ENCODE measurements at places on chromosomes 5 and 9. TPM values are rescaled to one million over a fixed set of nuclear protein-coding genes. Genes with fewer than 3 reads are reported as not detected.

- H3K4me1 ChIP-seq = no peaks in the 10 kb centered on the region
- no peaks in the 10 kb centered on the region for H3K27me3 ChIP-seq
- H3K27ac ChIP-seq = no peak overlapping the region
- DNase-seq = no peak
Observed at GRCh38 chr9:134548618-134549017, 93.0 kb upstream of the COL5A1 start.

The ENTPD8 gene
- polyA plus RNA-seq = not detected

- no peaks in the 10 kb centered on the region for H3K4me1 ChIP-seq
- no peak overlapping the region for H3K4me3 ChIP-seq
- no peaks in the 10 kb centered on the region for H3K27me3 ChIP-seq
- no peaks in the 10 kb centered on the region for H3K36me3 ChIP-seq
- no peak overlapping the region for H3K27ac ChIP-seq
Observed at GRCh38 chr9:122218071-122218934, 10.5 kb downstream of the LHX6 start.

DNA sequence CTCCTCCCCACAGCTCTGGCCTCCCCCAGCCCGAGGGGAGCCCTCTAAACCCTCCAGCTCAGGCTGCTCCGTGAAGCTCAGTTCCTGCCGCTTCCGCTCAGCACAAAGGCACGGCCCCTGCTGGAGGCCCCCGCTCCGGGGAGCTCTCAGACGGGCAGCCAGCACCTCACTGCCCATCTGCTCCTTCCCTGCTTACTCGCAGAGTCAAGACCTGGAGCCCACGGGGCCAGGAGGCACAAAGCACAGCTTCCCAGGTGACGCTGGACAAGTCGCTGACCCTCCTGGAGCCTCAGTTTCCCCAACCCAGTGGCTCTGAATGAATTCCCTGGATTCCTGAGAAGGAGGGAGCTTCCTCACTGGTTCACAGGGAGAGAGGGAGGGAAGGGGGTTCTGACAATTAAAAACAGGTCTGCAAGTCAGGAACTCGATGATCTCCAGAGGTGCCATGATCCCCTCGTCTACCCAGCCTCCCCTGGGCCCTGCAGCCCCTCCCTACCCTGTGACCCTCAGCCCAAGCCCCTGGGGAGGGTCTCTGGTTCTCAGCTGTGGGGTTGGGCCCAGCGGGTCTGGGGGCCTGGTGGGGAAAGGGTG lies 36.2 kb downstream of the VAV2 start:
- peak; percentile 75 for DNase-seq
- H3K27ac ChIP-seq = no peak overlapping the region
- H3K27me3 ChIP-seq = no peaks in the 10 kb centered on the region
- H3K4me1 ChIP-seq = no peaks in the 10 kb centered on the region

GRCh38 chr5:87949676-87950631 lies 318.7 kb downstream of the TMEM161B start:
- H3K27me3 ChIP-seq = no peaks in the 10 kb centered on the region
- no peak overlapping the region for H3K4me3 ChIP-seq
- H3K4me1 ChIP-seq = no peaks in the 10 kb centered on the region
- H3K36me3 ChIP-seq = no peaks in the 10 kb centered on the region
- DNase-seq = no peak

DNA sequence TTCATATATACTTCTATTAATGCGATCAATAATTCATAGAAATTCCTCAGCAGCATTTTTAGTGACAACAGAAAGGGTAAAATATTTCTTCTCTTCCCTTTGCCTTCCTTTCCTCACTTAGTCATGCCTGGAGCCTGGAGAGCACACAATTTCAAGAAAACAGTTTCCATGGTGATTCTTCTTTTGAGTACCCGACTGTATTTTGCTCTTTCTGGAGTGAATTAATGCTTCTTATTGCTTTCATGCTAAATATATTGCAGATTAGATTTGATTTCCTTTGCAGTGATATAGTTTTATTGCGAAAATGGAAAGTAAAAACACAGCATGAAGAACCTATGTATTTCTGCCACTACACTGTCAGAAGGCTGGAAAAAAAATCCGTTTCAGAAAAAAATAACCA lies 153.5 kb downstream of the PPP2R2B start:
- H3K36me3 ChIP-seq = no peaks in the 10 kb centered on the region
- no peaks in the 10 kb centered on the region for H3K27me3 ChIP-seq
- no peak for DNase-seq
- no peak overlapping the region for H3K27ac ChIP-seq
- H3K4me1 ChIP-seq = peaks cover 5% of the 10 kb centered on the region

GRCh38 chr9:135665795-135666189 lies 2.7 kb downstream of the LCN9 start:
- H3K36me3 ChIP-seq = no peaks in the 10 kb centered on the region
- no peak overlapping the region for H3K4me3 ChIP-seq
- no peak for DNase-seq
- H3K27me3 ChIP-seq = no peaks in the 10 kb centered on the region

- DNase-seq = no peak
- no peak overlapping the region for H3K27ac ChIP-seq
- no peak overlapping the region for H3K4me3 ChIP-seq
- no peaks in the 10 kb centered on the region for H3K4me1 ChIP-seq
Observed at GRCh38 chr9:71710201-71710600, 58.1 kb downstream of the CEMIP2 start.

The TMEM252 gene
- 0.75 TPM for polyA plus RNA-seq

GRCh38 chr5:176400382-176401156 lies 12.0 kb downstream of the HIGD2A start:
- no peak overlapping the region for H3K27ac ChIP-seq
- no peak overlapping the region for H3K4me3 ChIP-seq
- H3K4me1 ChIP-seq = no peaks in the 10 kb centered on the region
- H3K27me3 ChIP-seq = no peaks in the 10 kb centered on the region
- peaks cover 2% of the 10 kb centered on the region for H3K36me3 ChIP-seq

The PCDHGB7 gene
- polyA plus RNA-seq = 2.1 TPM

The FLT4 gene
- polyA plus RNA-seq = 0.13 TPM

The TDRD7 gene
- 10.0 TPM for polyA plus RNA-seq

- H3K4me3 ChIP-seq = peak within 1 kb of the TSS; percentile 31
- no peaks in the 10 kb centered on the region for H3K27me3 ChIP-seq
- DNase-seq = no peak
Observed at GRCh38 chr5:168578538-168579487, at the start of gene PANK3. Gene PANK3, minus strand, starts transcription at chr5:168579368. Its CDS starts 85 bp downstream, at chr5:168579283.

DNA sequence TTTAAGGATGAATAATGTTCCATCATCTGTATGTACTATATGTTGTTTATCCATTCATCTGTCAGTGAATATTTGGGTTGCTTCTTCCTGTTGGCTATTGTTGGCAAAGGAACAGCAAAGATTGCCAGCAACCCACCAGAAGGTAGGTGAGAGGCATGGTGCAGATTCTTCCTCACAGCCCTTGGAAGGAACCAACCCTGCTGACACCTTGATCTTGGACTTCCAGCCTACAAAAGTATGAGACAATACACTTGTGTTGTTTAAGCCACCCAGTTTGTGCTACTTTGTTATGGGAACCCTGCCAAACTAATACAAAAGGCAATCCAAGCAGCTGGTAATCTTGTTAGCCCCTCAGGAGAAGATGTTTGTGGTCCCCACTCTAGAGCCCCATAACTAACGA lies 122.0 kb downstream of the CARTPT start:
- H3K36me3 ChIP-seq = no peaks in the 10 kb centered on the region
- no peaks in the 10 kb centered on the region for H3K4me1 ChIP-seq
- no peak for DNase-seq

The NPR3 gene
- polyA plus RNA-seq = 7.9 TPM

DNA sequence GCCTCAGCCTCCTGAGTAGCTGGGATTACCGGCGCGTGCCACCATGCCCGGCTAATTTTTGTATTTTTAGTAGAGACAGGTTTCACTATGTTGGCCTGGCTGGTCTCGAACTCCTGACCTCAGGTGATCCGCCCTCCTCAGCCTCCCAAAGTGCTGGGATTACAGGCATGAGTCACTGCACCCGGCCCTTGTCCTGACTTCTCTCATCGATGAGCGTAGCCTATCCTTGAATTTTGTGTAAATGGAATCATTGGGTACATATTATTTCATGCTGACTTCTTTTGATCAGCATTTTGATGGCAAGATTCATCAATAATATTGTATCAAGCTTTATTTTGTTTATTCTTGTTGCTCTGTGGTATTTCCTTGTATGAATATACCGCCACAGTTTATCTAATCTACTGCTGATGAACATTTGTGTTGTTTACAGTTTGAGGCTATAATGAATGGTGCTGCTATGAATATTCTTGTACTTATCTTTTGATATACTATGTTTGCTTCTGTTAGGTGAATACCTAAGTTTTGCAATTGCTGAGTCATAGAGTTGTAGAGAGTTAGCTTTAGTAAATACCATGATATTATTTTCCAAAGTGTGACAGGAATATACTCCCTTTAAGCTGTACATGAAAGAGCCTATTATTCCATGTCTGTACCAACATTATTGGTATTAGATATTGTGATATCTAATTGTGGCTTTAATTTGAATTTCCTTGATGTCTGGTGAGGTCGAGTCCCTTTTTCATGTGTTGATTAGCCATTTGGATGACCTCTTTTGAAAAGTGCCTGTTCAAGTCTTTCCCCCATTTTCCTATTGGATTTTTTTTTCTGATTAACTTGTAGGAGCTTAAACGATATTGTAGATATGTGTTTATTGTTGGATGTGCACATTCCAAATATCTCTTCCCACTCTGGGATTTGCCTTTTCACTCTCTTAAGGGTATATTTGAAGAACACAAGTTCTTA lies 107.5 kb downstream of the RGS3 start:
- H3K27me3 ChIP-seq = no peaks in the 10 kb centered on the region
- peaks cover 10% of the 10 kb centered on the region for H3K4me1 ChIP-seq
- no peaks in the 10 kb centered on the region for H3K36me3 ChIP-seq

GRCh38 chr5:122741681-122742080 lies 33.2 kb upstream of the SNX2 start:
- H3K4me3 ChIP-seq = no peak overlapping the region
- H3K27ac ChIP-seq = no peak overlapping the region

The GNA14 gene
- polyA plus RNA-seq = 1.0 TPM

GRCh38 chr5:176846335-176847140 lies 36.2 kb downstream of the UNC5A start:
- DNase-seq = no peak
- H3K27ac ChIP-seq = no peak overlapping the region
- H3K4me1 ChIP-seq = no peaks in the 10 kb centered on the region
- H3K27me3 ChIP-seq = no peaks in the 10 kb centered on the region

GRCh38 chr9:116087751-116088194 lies 65.8 kb upstream of the PAPPA start:
- H3K27me3 ChIP-seq = no peaks in the 10 kb centered on the region
- no peak overlapping the region for H3K4me3 ChIP-seq
- no peaks in the 10 kb centered on the region for H3K36me3 ChIP-seq

- no peaks in the 10 kb centered on the region for H3K27me3 ChIP-seq
- no peak overlapping the region for H3K4me3 ChIP-seq
- H3K4me1 ChIP-seq = no peaks in the 10 kb centered on the region
- no peak overlapping the region for H3K27ac ChIP-seq
- no peaks in the 10 kb centered on the region for H3K36me3 ChIP-seq
Observed at GRCh38 chr5:99386406-99387077, 457.7 kb upstream of the CHD1 start.

DNA sequence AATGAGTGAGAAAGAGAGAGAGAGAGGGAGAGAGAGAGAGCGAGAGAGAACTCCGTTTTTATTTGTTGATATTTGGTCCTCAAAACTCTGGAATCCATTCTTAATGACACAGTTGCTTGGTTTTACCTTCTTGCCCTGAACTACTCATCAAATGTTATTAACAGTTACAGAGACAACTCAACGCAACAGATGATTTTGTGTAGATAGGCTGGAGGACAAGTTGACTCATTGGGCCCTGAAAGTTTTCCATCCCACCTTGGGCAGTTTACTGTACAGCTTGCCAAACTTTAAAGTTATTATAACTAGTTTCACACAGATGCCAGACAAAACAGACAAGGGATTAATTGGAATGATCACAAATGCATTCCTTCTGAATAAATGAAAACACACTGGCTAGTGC lies 339.9 kb downstream of the ARL15 start:
- H3K27ac ChIP-seq = no peak overlapping the region
- no peaks in the 10 kb centered on the region for H3K36me3 ChIP-seq
- no peaks in the 10 kb centered on the region for H3K27me3 ChIP-seq
- DNase-seq = no peak
- H3K4me3 ChIP-seq = no peak overlapping the region

DNA sequence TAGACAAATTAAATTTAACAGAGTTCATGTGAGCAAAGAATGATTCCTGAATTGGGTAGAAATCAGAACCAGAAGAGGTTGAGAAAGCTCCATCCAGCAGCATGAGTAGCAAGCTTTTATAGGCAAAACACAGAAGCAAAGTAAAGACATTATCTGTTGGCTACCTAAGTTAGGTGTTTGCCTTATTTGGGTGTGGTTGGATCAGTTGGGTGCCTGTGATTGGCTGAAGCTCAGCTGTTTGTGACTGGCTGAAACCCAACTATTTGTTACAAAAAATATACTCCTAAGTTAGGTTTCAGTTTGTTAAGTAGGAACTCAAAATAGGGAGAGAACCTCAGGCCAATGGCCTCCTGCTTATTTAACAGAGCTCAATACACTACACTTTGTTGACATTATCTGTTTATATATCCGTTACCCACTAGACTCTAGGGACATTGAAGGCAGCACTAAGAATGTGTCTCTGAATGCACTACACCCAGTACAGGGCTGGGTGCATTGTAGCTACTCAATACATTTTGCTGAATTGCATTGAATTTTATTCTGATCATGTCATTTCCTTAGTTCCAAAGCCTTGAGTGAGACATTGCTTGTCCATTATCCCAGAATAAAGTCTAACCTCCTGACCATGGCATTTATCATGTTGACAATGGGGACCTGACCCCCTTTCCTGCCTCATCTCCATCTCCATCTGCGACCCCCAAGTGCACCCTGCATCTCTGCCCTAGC lies 98.7 kb downstream of the CCDC192 start:
- no peak overlapping the region for H3K27ac ChIP-seq
- H3K4me1 ChIP-seq = no peaks in the 10 kb centered on the region
- H3K36me3 ChIP-seq = no peaks in the 10 kb centered on the region
- no peaks in the 10 kb centered on the region for H3K27me3 ChIP-seq
- no peak for DNase-seq

- peaks cover 4% of the 10 kb centered on the region for H3K4me1 ChIP-seq
- no peak overlapping the region for H3K27ac ChIP-seq
- no peak for DNase-seq
- H3K36me3 ChIP-seq = no peaks in the 10 kb centered on the region
- H3K4me3 ChIP-seq = no peak overlapping the region
Observed at GRCh38 chr5:60463179-60463868, 236.6 kb downstream of the DEPDC1B start.

- no peak for DNase-seq
- H3K36me3 ChIP-seq = no peaks in the 10 kb centered on the region
- H3K4me1 ChIP-seq = no peaks in the 10 kb centered on the region
- H3K4me3 ChIP-seq = no peak overlapping the region
- no peaks in the 10 kb centered on the region for H3K27me3 ChIP-seq
- no peak overlapping the region for H3K27ac ChIP-seq
Observed at GRCh38 chr5:10125116-10125515, 124.6 kb downstream of the ATPSCKMT start.

Measured in aorta (tissue), 5 donors.